ENCODE measurements at places on chromosomes 1 and 21.

DNA sequence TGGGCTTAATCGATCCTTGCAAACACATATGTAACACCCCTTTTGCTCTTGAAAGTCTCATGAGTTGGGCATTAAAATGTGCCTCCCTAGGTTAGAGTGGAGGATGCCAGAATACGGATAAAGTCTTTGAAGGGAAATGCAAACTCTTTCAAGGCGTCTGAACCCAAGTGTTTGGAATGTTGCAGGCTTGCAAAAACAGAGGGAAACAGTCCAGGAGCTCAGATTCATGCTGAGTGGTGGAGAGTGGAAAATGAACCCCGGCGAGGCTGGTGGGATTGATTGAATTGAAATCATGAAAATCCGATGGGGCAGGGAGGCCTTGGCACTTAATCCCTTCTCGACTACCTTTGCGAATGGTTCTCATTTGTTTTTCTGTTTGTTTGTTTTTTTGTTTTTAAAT is 175.5 kb downstream of the PGBD5 start:
- no peak for DNase-seq

- no peak for DNase-seq
These were observed 754 bp upstream of the KRTAP10-5 start for GRCh38 chr21:44581158-44581557.

DNA sequence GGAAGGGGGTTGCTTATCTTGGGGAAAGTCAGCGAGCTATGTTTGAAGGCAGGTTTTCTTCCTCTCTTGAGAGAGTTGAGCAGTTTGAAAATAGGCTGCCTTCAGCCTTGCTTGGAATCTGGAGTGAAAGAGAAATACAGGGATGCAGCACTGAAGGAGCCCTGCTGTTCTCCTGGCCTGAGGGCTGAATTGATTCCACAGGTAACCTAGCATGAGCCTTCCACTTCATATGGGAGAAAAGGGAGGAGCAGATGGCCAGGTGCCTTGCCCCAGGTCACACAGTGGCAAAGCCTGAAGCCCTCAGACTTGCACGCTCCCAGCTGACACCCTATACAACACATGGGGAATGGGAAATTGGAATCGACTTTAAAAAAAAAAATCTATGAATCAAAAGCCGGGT is 88.0 kb upstream of the WLS start:
- no peak for DNase-seq

- no peak for DNase-seq
These were observed 61.5 kb upstream of the RGS2 start for GRCh38 chr1:192747301-192747700.

DNA sequence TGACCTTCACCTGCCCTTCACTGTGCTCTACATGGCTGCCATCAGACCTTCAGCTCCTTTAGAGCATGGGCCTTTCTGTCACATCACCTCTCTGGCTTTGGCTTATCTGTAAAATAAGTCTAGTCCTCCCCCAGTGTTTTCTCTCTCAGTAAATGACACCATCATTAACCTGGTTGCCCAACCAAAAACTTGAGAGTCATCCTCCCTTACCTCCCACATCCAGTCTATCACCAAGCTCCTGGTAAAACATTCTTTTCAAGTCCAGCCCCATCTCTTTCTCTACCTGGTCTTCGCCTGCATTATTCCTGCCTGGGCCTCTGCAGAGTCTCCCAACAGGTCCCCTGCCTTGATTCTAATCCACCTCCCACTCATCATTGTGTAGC is 13.1 kb downstream of the SLC26A9 start:
- DNase-seq, result no peak

GRCh38 chr1:18814425-18814824 is 45.0 kb downstream of the TAS1R2 start:
- no peak for DNase-seq

DNA sequence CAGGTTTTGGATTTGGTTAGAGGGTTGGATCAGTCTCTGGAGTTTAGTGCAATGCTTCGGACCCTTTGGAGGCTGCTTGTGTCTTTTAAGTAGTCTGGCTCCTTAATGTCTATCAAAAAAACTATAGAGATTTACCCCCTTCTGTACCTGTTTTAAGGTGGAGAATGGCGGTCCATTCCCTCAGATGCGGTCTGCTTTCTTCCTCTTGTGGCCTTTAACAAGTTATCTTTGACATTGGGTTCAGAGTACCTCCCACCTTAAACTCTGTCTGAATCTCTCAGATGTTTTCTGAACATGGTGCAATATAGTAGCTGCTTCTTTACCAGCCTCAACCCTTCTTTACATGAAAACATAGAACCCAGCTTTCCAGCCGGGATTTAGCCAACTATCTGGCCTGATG is 2.4 kb downstream of the IPO9 start:
- no peak for DNase-seq

DNA sequence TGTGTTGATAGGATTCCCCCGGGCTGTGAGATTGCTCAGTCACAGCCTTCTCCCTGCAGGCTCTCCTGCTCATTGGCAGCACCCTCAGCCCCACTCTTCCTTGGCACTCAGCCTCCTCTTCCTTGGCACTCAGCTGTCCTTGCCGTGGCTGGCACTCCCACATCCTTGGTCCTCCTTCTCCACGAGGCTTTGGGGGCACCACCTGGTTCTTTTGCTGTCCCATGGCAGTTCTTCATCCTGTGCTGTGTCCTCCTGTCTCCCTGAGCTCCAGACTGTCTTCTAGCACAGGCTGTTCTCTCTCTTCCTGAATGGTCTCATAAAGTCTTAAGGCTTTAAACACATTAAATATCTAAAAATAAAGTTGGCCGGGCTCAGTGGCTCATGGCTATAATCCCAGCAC is 27.0 kb downstream of the PKNOX1 start:
- DNase-seq, result no peak

GRCh38 chr1:112710586-112710985 is 3.7 kb upstream of the RHOC start:
- DNase-seq, result no peak

GRCh38 chr1:147214842-147215539 is 10.1 kb downstream of the FMO5 start:
- no peak for DNase-seq

- DNase-seq, result no peak
These were observed 499.2 kb downstream of the OMA1 start for GRCh38 chr1:58047265-58047858.

DNA sequence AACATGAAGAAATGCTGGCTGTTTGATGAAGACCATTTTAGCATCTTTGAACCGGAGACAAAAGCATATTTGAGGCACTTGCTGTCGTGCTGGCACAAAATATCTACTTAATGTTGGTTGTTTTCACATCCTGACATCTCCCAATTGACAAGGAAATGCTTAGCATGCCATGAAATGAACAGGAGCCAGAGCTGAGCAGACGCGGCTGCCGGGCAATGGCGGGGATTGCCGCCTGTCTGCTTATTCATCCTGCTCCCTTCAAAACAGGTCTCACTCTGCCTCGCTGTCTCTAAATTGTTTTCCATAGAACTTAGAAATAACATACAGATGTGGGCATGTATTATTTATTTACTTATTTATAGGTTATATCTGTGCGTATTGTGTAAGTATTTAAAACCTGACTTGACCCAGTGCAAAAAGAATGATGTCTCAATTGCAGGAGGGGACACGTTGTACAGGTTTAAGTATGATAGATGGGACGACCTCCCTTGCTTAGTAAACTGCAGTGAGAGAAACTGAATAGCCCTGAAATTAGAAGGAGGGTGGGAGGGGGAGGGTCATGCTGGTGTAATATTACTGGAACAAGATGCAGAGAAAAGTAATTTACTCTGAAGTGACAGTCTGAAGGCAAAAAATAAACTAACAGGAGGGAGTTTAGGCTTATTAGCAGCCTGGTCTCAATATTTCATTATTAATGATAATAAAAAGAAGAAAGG is 590.4 kb upstream of the PLXNA2 start:
- DNase-seq, result no peak

DNA sequence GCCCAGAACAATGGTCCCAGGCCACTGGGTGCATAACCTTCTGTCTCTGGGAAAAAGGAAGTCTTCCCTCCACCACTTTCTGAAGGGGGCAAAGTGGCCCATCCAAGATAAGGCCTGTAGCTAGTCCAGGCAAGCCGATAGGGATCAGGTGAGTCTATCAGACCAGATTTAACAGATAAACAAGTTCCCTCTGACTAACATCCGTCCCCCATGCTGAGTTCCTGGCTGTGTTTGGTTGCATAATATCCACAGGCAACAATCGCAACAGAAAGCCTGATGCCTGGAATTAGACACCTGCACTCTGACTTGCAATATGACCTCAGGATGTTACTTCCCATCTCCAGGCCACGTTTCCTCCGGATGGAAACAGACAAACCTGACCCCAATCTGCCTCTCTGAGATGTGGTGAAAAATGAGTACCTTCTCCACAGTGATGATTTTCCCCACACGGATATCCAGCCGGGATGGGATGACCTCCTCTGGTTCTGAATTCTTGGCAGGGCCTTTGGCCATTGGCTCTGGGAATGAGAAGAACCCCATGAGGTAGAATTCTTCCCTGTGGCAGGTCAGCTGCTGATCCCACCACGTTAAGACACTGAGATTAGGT is 36.4 kb downstream of the YARS1 start:
- no peak for DNase-seq

GRCh38 chr1:67100833-67101232 is 33.9 kb downstream of the C1orf141 start:
- DNase-seq, result no peak

GRCh38 chr1:172837816-172838679 is 179.1 kb downstream of the FASLG start:
- DNase-seq, result no peak

Data from HS-27A (cell line).